Fibroblast of lung (primary cell): ENCODE measurements at places on chromosomes 2 and 18. TPM values are rescaled to one million over a fixed set of nuclear protein-coding genes. Genes with fewer than 3 reads are reported as not detected.

DNA sequence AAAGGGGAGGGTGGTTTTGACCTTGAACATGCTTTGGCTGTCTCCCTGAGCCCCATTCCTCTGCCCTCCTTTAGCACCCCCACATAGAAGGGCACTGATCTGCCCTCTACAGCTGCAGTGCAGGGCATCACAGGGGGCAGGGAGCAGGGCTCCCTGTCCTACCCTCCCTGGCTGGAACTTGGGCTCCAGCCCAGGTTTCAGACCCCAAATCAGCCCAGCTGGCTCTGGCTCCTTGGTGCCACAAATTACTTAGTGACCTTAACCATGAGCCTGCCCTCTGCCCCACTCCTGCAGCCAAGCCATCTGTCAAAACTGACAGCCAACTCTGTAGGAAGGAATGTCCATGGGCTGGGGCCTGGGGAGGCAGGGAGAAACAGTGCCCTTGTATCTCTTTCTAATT, 105.6 kb downstream of the MAPK4 start:
- no peak for DNase-seq

DNA sequence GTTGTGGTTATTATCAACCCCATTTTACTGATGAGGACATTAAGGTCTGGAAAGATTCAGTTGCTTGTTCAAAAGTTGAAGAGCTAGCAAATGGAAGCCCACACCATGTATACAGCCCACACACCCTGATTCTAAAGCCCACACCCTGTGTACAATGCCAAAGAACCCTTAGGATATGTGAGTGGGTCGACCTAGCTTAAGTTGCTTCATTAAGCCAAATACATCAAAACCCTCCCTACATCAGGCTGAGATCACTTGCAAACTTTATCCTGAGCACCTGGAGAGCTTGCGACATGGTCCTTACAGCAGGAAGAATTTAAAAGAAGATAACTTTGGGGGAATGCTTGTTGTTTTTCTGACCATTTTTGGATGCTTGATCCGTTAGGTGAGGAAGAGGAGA, 435 bp upstream of the ARHGAP25 start:
- DNase-seq, result no peak

MFSD2B gene
- total RNA-seq, result 0.17 TPM in 1 of 2 replicates, not detected in the other

GRCh38 chr2:83756219-83756618, 702.9 kb downstream of the SUCLG1 start:
- no peak for DNase-seq

ZAP70 gene
- total RNA-seq, result not detected in 2 replicates

DNA sequence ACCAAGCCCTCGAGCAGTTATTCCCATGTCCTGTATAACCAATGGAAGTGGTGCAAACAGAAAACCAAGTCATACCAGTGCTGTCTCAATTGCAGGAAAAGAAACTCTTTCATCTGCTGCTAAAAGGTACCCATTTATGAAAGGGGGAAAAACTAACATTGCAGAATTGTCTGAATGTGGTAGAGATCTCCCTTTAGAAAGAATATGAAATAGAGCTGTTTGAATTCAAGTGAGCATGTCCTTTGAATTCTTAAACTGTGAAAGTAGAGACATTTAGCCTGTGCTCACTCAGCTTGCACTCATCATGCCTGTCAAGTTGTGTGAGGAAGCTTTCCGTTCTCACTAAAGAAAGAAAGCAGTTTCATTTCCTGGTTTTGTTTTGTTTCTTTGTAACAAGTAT, 87.4 kb downstream of the EML4 start:
- DNase-seq, result peak; percentile 26
